ENCODE measurements at places on chromosomes 11 and 22. TPM values are rescaled to one million over a fixed set of nuclear protein-coding genes. Genes with fewer than 3 reads are reported as not detected.

DNA sequence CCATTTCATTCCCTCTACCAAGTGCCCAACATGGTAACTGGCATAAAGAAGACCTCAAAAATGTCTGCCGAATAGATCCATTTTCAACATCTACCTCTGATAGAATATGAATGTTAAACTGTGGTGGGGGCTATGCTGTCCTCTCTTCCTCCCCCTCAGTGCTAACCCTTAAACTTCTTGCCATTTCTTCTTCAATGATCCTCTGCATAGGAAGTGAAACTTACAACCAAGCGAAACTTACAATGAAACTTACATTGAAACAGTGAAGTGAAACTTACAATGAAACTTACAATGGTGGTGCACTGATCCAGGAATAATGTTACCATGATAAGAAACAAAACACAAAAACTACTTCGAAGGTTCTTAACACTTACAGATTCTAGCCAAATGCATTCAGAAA, 4.7 kb downstream of the RTCB start:
- DNase-seq: no peak

GRCh38 chr22:26082866-26083265, 86.4 kb upstream of the SEZ6L start:
- no peak for DNase-seq

GRCh38 chr22:47307822-47308221, 545.4 kb downstream of the TBC1D22A start:
- no peak for DNase-seq

DNA sequence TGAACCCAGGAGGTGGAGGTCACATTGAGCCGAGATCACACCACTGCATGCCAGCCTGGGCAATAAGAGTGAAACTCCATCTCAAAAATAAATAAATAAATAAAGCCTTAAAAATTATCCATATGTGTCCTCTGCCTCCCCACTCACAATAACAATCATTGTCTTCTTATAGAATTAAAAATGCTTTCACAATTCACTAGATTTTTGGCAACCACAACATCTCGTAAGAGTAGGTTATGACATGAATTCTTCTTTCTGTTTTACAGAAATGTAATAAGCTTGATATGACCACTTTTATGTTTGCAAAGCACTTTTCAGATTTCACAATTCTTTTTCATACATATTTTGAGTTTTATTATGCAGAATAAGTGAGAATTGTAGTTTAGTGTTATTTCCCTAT, 54.5 kb upstream of the HSPA8 start:
- no peak for DNase-seq

DNA sequence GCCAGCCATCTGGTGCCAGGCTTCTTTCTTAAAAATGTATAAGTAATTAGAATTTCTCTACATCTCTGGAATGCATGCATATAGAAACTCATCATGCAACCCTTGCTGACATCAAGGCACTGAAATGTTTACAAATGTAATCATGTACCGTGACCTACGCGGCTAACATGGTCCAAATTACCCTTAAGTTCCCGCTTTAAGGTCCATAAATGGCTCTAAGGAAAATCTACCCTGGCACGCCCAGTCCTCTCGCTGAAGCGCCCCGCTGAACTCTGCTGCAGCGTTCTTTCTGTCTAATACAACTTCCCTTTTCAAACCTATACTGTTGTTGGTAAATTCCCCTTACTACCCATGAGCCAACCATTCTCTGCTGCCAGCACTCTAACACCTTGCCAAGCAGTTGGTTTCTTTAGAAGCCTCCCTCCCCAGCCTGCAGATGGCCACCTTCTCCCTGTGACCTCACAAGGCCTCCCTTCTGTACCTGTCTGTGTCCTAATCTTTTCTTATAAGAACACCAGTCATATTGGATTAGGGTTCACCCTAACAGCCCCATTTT, 13.5 kb upstream of the HMOX1 start:
- no peak for DNase-seq

- DNase-seq: no peak
Measured at GRCh38 chr22:24153353-24153752, 27.9 kb upstream of the SUSD2 start.

- DNase-seq: no peak
Measured at GRCh38 chr22:34570408-34570807, 495.6 kb upstream of the ISX start.

GRCh38 chr11:30016588-30017363, at the start of gene KCNA4:
TSS of gene KCNA4 (minus strand) at chr11:30017030. CDS start at chr11:30012678, 4,352 bp downstream.
- DNase-seq: peak; percentile 84

- no peak for DNase-seq
Measured at GRCh38 chr11:135073870-135074269, 661.8 kb upstream of the B3GAT1 start.

Gene SNAP29
- 10.2 TPM for total RNA-seq

Gene LGR4
- 99.6 TPM for total RNA-seq
